ENCODE measurements at places on chromosomes 11 and 22. TPM values are rescaled to one million over a fixed set of nuclear protein-coding genes. Genes with fewer than 3 reads are reported as not detected.

Gene C1QTNF4
- 15.8 TPM for polyA plus RNA-seq

Gene OR56A1
- polyA plus RNA-seq: not detected

Gene RELT
- 8.3 TPM for polyA plus RNA-seq

Gene RBFOX2
- 67.0 TPM for polyA plus RNA-seq

Gene KCNJ1
- polyA plus RNA-seq: not detected

Gene NUP160
- 12.8 TPM for polyA plus RNA-seq

Gene TXN2
- polyA plus RNA-seq: 126 TPM

Gene NTM
- 92.8 TPM for polyA plus RNA-seq

Gene MOGAT2
- polyA plus RNA-seq: not detected

Gene KIRREL3
- polyA plus RNA-seq: 52.5 TPM

Gene NCAPH2
- polyA plus RNA-seq: 83.9 TPM

Gene ANKRD13D
- polyA plus RNA-seq: 35.3 TPM

Gene E2F8
- polyA plus RNA-seq: 1.5 TPM

Gene SLC25A17
- polyA plus RNA-seq: 26.1 TPM

Gene ADM2
- 15.2 TPM for polyA plus RNA-seq

Gene LRRC10B
- 5.1 TPM for polyA plus RNA-seq

Gene ALDH3B1
- polyA plus RNA-seq: 10.5 TPM

Gene UPK3A
- polyA plus RNA-seq: 13.6 TPM

Gene OSBP2
- polyA plus RNA-seq: 11.2 TPM

Gene ARHGAP20
- 0.90 TPM for polyA plus RNA-seq

Gene IRAG1
- polyA plus RNA-seq: 10.8 TPM

Gene PNPLA3
- polyA plus RNA-seq: 4.8 TPM

Gene SYTL2
- polyA plus RNA-seq: 5.1 TPM

Gene USP2
- 10.1 TPM for polyA plus RNA-seq

Gene RPS25
- polyA plus RNA-seq: 1,223 TPM

Gene DSCAML1
- 9.6 TPM for polyA plus RNA-seq

Gene ROM1
- 24.3 TPM for polyA plus RNA-seq

Gene DDIAS
- 2.9 TPM for polyA plus RNA-seq

Gene NLRP10
- polyA plus RNA-seq: not detected

Gene FIBIN
- 6.6 TPM for polyA plus RNA-seq

Gene HOATZ
- not detected for polyA plus RNA-seq

Gene OR51Q1
- polyA plus RNA-seq: not detected

Gene OR8G1
- polyA plus RNA-seq: not detected

Gene CHRM4
- 17.8 TPM for polyA plus RNA-seq

Gene SLCO2B1
- 21.9 TPM for polyA plus RNA-seq

Gene C11orf24
- 23.2 TPM for polyA plus RNA-seq

Gene OR51L1
- polyA plus RNA-seq: not detected

Gene ALX4
- polyA plus RNA-seq: 0.19 TPM

Gene ACRV1
- polyA plus RNA-seq: 1.4 TPM

Gene DUSP8
- 29.6 TPM for polyA plus RNA-seq

Gene MMP8
- not detected for polyA plus RNA-seq

Gene KDM4D
- polyA plus RNA-seq: 1.1 TPM

Gene MFRP
- polyA plus RNA-seq: not detected

Gene ABCG4
- polyA plus RNA-seq: 2.2 TPM

Gene OR4A16
- polyA plus RNA-seq: not detected

Gene OR5P2
- not detected for polyA plus RNA-seq

Gene SYT7
- 24.6 TPM for polyA plus RNA-seq

Gene SCGB1D2
- 5.1 TPM for polyA plus RNA-seq

Gene CYTH4
- polyA plus RNA-seq: 1.3 TPM

Gene OR1S2
- not detected for polyA plus RNA-seq

Gene SCGB1C1
- polyA plus RNA-seq: not detected

Gene C11orf42
- polyA plus RNA-seq: not detected

Gene SLC7A4
- polyA plus RNA-seq: 7.3 TPM

Gene SLC17A6
- polyA plus RNA-seq: 0.41 TPM

Gene CCDC73
- polyA plus RNA-seq: not detected

Gene LIF
- polyA plus RNA-seq: 0.22 TPM

Gene CCDC88B
- polyA plus RNA-seq: 23.2 TPM
